Choroid plexus epithelial cell (primary cell): ENCODE measurements at places on chromosomes 13 and 19.

- peak; percentile 84 for DNase-seq
These were observed 29.2 kb downstream of the PIP5K1C start for GRCh38 chr19:3670796-3671679.

DNA sequence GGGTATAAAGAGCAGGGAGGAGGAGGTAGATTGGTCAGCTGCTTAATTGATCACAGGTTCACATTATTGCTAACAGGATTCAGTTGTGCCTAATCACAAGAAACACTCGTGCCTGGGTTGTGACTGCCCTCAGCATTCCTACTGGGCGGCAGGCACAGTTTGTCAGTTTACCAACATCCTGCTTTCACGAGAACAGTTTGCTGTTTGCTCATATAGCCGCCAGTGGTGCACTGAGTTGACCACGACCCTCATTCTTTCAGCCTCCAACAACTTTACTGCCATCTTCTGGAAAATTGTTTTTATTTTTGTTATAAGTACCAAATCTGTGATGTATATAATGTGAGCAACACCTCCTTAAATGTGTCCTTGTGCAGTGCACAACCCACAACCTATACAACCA, 16.2 kb upstream of the IFT88 start:
- peak; percentile 20 for DNase-seq

DNA sequence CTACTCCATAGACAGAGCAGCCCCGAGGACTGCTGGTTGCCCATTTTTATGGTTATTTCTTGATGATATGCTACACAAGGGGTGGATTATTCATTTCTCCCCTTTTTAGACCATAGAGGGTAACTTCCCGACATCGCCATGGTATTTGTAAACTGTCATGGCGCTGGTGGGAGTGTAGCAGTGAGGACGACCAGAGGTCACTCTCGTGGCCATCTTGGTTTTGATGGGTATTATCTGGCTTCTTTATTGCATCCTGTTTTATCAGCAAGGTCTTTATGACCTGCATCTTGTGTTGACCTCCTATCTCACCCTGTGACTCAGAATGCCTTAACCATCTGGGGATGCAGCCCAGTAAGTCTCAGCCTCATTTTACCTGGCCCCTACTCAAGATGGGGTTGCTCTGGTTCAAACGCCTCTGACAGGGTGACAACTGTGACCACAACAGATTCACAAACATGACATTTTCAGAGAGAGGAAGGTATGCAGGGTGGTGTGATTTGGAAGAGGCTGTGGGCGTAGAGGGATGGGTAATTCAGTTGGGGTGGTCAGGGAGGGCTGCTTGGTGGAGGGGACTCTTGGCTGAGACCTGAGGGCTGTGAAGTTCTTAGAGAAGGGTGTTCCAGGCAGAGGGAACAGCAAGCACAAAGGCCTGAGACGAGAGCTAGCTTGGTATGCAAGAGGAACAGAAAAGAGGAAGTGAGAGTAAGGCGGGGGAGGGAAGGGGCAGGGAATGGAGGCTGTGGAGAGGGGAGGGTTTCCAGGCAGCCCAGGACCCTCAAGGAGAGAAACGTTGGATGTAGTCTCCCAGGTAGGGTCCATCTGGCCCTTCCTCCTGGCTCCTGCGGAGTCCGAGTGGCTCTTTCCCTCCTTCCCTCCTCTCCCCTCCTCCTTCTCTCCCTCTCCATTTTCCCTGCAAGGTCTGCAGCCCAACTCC, 23.5 kb downstream of the FAM187B start:
- no peak for DNase-seq

- DNase-seq, result peak; percentile 58
These were observed 388.6 kb downstream of the DCT start for GRCh38 chr13:94090773-94091480.

GRCh38 chr19:47096721-47097120, 16.9 kb downstream of the ZC3H4 start:
- no peak for DNase-seq

DNA sequence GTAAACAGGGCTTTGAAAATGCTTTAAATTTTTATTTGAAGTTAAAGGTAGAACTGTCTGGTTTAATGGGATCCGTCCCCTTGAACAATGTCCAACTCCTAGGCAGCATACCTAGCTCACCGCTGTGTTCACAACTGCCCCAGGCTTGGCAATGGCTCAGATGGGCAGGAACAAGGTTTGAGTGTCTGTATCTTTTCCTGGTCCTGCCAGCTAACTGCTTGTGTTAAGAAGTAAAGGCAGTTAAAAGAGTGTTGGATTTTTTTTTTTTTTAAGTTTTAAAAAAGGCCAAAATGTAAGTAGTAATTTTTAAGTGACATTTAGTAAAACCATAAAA, 66.7 kb upstream of the FNDC3A start:
- no peak for DNase-seq

- DNase-seq, result no peak
These were observed 338.4 kb downstream of the FOXO1 start for GRCh38 chr13:40328091-40328490.

GRCh38 chr13:50989476-50989875, 79.9 kb downstream of the RNASEH2B start:
- DNase-seq, result peak; percentile 50

DNA sequence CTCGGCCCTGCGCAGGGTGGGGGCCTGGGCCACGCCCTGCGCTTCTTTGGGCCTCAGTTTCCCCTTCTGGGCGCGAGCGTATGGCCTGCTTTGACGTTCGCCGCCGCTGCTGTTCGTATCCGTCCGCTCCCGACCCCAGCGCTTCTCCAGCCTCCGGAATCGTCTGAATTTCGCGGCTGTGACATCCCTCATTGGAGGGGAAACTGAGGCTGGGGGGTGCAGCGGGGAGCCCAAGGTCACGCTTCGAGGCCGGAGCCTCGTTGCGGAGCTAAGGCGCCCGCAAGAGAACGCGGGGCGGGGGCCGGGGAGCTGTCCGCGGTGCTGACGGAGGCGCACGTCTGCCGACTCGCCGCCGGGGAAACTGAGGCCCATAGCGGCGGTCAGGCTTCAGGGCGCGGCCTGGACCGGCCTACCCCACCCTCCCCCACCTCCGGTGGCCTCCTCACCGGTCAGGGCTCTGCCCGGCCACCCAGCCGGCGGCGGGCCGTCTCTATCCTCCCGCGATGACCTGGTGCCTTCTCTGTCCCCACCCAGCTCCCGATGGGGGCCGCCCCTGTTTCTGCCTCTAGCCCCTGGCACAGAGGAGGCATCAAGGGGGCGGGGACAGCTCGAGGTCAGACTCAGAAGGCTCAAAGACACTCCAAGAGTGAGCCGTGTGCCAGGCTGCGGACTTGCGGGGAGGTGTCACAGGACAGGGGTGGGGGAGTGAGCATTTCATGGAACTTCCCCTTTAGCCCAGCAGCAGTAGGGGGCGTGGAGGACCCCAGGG, 3.0 kb upstream of the APC2 start:
- no peak for DNase-seq
